ENCODE measurements at places on chromosomes 13 and 19.

DNA sequence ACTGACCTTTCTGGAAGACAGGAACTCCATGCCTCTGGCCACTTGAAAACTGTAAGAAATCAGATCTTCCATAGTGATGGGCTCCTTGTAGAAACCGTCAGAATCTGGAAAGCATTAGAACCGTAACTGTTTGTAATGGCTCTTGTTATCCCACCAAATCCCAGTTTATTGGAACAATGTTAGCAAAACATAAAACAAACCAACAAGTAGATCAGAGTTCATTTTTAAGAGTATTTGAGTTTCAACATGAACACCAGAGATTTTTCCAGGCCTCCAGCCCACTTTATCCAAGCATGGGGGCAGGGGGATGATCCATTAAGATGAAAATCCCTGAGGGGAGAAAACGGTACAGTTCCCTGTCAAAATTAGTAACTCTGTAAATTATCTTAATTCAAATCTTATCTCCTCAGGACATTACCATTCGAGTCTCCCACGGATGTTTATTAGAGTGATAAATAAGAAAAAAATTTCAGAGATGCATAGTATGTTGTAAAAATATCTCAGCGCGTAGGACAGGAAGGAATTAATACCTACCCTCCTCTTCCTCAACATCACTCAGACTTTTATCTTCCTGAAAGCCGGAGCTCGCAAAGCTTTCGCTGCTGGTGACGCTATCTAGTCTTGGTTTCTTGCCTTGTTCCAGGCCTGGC lies 172.5 kb downstream of the FLT1 start:
- no peak for DNase-seq

GRCh38 chr19:57867868-57868492 lies 18.3 kb downstream of the ZNF587 start:
- no peak for DNase-seq

- peak; percentile 24 for DNase-seq
These were observed 3.1 kb upstream of the GRK1 start for GRCh38 chr13:113663934-113664333.

- DNase-seq, result peak; percentile 13
These were observed 72.3 kb upstream of the RFC3 start for GRCh38 chr13:33745370-33746324.

DNA sequence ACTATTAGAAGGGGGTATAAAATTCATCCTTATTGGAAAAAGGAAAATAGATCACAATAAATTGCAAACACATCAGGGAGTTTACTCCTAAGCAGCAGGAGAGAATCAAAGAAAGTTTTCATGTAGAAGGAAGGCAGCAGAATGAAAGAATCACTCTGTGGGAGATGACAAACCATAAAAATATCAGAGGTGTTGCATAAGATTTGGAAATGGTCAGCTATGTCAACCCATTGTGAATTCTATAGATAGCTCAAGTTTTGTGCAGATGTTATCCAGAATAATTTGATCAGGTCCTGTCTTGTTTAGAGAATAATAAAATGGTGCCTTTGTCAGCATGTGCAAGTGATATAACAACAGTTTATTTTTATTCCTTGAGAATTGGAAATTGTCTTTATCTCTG lies 622.4 kb downstream of the DCT start:
- no peak for DNase-seq

DNA sequence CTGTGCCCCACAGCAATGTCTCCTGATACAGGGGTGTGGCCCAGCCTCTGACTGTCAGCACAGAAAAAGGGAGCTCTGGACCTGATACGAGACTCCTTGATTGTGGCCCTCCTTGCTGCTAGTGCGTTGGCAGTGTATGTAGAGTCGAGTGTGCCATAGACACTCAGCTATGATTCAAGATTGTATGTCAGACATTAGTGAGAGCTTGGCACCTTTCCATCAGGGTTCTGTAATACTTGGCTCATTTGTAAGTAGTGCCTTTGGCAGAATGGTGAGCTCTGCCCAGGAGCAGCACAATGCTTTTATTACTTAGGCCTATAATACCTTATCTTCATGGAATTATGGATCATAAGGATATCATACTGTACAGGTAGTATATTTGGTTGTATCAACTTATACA lies 83.4 kb downstream of the ATP8A2 start:
- no peak for DNase-seq

GRCh38 chr19:36097036-36097435 lies 13.9 kb upstream of the OVOL3 start:
- DNase-seq, result no peak
